Effector memory CD4-positive, alpha-beta T cell (primary cell): ENCODE measurements at places on chromosomes 5 and 9.

DNA sequence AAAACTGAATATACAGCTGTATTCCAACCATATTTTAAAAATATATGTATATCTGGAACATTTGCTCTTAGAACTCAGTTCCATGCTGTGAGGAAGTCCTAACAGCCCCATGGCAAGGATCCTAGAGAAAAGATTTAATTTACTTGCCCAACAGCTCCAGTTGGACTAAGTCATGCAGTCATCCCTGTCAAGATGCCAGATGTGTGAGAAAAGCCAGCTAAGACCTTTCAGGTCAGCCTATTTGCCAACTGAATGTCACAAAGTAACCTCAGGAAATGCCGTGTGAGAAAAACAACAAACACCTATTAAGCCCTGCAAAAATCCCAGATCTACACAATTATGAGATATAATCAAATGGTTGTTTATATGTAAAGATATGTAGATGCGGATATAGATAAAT is 416.3 kb downstream of the NR2F1-AS1 start:
- DNase-seq: no peak

GRCh38 chr5:116947691-116948528 is 373.3 kb upstream of the SEMA6A start:
- DNase-seq: no peak

- no peak for DNase-seq
Measured at GRCh38 chr9:116713271-116713670, 26.2 kb downstream of the TRIM32 start.

GRCh38 chr5:77994943-77995342 is 218.8 kb upstream of the TBCA start:
- DNase-seq: no peak

DNA sequence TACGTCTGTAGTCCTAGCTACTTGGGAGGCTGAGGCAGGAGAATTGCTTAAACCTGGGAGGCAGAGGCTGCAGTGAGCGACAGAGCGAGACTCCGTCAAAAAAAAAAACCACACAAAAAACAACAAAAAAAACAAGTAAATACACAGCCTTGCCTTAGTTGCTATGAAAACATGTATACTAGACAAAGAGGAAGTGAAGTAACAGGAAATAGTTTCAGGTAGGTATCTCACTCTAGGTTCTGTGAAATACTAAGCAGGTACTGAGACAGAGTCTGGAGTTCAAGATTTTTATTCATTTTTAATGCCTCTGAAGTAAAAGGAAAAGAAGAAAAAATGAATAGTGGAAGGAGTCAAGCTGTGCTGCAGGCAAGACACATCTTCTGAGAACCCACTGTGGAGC is 687.9 kb upstream of the RGMB start:
- no peak for DNase-seq

GRCh38 chr9:136659861-136660784 is 2.6 kb upstream of the EGFL7 start:
- DNase-seq: no peak

DNA sequence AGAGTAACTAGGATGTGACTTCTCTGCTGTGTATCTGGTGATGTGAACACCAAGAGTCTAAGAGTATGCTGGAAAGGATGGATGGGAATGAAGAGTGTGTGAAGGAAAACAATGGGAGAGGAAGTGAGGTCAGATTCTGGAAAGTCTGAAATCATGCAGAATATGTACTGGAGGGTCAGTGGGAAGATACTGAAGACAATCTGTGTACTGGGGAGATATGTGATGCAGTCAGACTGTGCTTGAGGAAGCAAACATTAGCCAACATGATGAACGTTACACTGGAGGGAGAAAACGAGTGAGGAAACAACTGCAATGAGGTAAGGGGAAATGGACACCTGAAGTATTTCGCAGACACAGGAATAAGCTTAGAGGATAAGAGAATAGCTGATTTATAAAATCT is 105.7 kb downstream of the NR3C1 start:
- no peak for DNase-seq

DNA sequence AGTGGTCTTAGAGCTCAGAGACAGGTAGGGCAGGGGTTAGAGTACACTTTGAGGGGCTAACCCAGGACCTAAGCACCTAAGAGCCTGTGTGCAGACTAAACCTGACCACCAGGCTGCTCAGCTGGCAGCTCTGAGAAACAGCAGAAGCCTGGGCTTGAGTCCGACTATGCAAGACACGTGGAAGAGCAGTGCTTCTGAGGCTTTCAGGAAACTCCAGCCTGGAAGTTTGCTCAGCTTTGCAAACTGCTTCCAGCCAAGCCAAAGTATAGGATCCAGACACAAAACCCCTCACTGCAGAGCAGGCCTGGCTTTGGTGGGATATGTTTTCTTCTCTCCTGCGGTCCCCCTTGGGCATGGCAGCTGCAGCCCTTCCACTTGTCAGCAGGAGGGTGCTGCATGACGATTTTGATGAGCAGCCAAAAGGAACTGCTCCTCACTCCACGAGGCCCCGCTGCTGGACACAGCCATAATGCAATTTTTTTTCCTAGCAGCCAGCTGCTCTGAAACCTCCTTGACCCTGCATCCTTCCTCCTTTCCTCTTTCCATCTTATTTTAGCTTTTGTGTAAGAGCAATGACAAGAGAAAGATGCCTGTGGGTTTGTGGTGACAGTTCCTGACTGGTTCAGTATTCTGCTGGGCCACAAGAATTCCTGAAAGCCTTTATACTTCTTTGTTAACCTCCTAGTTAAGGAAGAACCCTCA is 123.1 kb downstream of the LIFR start:
- no peak for DNase-seq

DNA sequence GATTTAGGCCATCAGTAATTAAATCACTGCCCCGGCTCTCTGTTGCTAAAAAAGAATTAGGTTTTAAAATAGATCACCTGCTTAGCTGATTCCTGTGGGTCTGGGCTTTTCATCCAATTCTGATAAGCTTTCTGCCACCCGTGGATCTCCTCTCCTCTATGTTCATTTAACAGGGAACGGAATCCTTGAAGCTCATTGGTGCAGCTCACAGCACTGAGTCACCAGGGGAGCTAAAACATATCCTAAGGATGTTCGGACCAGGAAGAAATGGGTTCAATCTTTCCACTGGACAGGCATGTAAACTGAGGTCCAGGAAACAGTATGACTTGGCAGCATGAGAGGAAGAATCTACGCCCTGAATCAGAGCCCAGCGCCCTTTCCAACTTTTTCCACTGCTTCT is 267.1 kb upstream of the GRIA1 start:
- no peak for DNase-seq

GRCh38 chr5:146580237-146580636 is 64.2 kb upstream of the GPR151 start:
- DNase-seq: no peak

DNA sequence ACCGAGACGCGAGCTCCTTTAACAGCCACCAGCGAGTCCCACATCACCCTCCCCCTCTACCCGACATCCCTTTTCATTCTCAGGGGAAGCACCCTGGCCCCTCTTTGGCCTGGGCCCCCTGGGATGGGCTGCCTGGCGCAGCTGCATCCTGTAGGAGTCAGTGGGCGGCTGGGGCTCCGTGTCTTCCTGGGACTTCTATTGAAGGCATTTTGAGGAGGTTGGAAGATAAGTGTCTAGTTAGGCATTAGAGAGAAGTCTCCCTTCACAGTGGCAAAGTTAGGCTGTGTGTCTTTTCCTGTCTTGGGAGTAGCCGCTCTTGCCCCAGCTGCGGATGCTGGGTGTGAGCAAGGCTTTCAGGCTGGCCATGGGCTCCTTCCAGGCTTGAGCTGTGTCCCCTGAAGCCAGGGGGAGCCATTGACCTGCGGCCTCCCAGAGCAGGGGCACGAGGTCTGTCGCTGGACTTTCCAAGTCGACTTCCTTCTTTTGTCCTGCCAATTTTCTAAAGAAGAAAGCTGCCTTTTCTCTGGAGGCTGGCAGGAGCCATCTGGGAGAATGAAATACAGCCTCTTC is 18.6 kb upstream of the NKD2 start:
- no peak for DNase-seq

- no peak for DNase-seq
Measured at GRCh38 chr9:117278020-117278419, 136.8 kb downstream of the ASTN2 start.

GRCh38 chr5:110045158-110045557 is 355.4 kb downstream of the MAN2A1 start:
- DNase-seq: no peak

GRCh38 chr5:118726891-118727290 is 261.5 kb downstream of the DTWD2 start:
- DNase-seq: no peak

- DNase-seq: no peak
Measured at GRCh38 chr5:135372654-135373381, 26.2 kb downstream of the MACROH2A1 start.
